ENCODE measurements at places on chromosomes 7 and 10.

GRCh38 chr7:159049266-159050025 is 95.2 kb downstream of the VIPR2 start:
- no peak for DNase-seq

- DNase-seq, result no peak
These were observed 28.0 kb upstream of the IKZF1 start for GRCh38 chr7:50276483-50276882.

- no peak for DNase-seq
These were observed 45.4 kb downstream of the DKK1 start for GRCh38 chr10:52359441-52359840.

DNA sequence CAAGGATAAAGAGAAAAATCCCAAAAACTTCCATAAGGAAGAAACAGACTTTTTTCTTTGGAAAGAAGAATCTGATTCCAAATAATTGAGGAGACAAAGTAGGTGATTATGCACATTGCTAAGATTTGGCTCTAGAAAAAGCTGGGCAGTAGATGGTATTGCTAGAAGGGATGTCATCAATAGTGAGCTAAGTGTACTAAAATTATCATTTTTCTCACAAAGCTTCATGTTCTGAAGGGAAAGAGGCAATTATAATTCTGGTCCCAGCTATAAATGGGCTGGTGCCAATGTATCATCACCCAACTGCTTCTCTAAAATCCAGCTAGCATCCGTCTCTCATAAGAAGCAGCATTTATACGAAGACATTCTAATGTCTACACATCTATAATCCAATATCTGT is 23.9 kb downstream of the STEAP1 start:
- DNase-seq, result no peak

- DNase-seq, result no peak
These were observed 1.3 kb upstream of the CLDN4 start for GRCh38 chr7:73829505-73829904.

DNA sequence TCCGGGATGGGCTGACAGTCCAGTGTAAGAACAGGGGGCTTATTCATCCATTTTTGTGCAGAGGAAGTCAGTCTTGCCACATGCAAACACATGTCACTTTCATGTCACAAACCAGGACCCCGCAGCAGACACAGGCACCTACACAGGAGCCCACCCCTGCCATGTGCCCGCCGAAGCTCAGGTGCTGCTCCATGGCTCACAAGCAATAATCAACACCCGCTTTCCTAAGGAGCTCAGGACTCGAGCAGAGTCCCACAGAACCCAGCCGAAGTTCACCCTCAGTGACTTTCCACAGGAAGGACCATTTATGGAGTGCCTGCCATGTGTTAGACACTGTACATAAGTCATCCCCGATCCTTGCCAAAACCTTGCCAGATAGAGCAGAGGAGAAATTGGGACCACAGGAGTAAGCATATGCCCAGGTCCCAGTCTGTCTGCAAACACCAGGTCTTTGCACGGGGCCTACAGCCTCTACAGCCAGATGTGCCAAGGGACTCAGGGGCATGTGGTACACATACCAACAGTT is 99.4 kb downstream of the EBF3 start:
- no peak for DNase-seq

DNA sequence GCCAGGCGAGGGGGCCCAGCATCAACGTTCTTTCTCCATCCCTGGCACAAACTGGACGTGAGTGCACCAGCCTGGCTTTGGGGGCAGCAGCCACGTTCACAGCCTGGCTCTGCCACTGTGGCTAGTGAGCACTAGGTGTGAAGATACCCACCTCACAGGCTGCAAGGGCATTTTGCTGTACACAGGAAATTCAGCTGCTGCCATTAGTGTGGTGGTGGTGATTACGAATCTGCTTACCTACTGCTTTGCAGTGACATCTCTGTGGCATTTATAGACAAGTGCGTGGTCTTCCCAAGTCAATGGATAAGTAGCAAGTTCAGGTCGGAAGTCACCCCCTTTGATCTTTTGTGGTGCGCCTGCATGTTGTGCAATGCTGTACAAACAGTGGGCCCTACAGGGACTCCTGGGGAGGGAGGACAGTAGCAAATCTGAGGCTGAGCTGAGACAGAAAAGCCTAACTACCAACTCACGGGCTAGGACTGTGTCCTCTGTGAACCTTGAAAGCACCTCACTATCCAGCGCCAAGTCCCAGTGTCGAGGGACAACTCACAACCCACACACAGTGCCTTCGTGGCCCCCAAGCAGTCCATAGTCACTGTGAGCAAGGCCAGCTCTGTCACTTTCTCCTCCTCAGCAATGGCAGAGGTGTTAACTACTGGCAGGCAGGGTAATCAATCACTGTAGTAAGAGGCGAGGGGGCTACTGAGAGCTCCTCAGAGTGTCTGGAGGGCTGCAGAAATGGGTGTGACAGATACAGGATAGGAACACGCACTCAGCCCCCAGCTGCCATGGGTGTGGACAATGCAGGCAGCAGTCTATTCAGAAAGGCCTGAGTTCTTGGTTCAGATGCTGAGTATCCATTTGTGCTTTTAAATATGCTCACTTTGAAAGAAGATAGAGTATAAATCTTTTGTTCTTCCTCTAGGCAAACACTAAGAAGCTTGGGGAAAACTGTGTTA is 17.0 kb upstream of the MMP21 start:
- peak; percentile 68 for DNase-seq

DNA sequence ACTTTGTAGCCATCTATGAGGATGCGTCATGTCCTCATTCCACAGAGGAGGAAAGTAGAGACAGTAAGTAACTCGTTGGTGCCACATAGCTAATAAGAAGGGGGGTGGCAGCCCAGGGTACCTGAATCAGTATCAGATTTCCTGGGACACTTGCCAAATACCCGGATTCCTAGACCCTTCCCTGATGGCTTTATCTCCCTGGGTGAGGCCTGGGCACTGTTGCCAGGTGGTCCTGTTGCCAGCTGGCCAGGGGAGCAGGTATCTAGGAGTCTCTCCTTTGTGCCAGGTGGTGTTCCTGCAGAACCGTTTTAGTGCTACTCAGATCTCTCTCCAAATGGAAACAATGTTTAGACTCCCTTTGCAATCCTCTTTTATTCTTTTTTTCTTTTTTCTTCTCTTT is 12.7 kb downstream of the SLC29A3 start:
- DNase-seq, result no peak

GRCh38 chr10:88618496-88618895 is 31.9 kb downstream of the LIPJ start:
- DNase-seq, result no peak

GRCh38 chr10:33334153-33334804 is at the start of gene NRP1:
Gene NRP1 (minus strand): TSS chr10:33334667. CDS start chr10:33334382, 285 bp downstream.
- DNase-seq, result peak; percentile 42

DNA sequence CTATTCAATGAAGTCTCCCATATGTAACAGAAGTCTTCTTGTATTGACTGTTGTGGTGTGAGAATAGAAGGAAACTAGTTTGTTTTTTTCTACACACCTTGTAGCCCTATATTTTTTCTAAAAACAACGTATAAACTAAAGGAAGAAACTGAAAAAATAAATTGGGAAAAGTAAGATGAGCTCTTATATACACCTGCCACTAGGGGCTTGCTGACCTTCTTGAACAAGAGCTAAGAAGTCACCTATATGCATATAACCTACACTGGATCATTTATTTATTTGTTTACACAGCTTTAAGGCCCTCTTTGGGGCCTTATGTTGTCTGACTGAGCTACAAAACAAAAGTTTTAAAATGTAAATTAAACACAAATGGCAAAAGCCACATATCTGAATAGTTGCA is 383.0 kb downstream of the HPSE2 start:
- DNase-seq, result no peak

- DNase-seq, result no peak
These were observed 287.2 kb downstream of the HGF start for GRCh38 chr7:81482600-81483186.

DNA sequence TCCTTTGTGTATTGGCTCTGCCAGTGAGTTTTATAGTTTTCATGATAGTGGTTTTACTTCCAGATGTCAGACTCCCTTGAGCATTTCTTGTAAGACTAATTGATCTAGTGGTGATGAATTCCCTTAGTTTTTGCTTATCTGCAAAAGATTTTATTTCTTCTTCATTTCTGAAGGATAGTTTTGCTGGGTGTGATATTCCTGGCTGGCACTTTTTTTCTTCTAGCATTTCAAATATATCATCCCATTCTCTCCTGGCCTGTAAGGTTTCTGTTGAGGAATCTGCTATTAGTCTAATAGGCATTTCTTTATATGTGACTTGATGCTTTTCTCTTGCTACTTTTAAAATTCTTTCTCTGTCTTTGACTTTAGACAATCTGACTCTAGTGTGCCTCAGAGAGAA is 64.8 kb downstream of the SLC16A9 start:
- no peak for DNase-seq

DNA sequence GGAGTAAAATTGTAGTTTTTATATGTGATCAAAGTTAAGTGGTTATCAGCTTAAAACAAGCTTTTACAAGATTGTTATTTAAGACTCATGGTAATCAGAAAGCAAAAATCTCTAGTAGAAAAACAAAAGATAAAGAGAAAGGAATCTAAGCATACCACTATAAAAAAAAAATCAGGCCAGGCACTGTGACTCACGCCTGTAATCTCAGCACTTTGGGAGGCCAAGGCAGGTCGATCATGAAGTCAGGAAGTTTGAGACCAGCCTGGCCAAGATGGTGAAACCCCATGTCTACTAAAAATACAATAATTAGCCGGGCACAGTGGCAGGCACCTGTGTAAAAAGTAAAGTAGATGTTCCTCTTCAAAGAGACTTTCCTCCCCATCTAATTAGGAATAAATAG is 265.9 kb upstream of the NRP1 start:
- no peak for DNase-seq

DNA sequence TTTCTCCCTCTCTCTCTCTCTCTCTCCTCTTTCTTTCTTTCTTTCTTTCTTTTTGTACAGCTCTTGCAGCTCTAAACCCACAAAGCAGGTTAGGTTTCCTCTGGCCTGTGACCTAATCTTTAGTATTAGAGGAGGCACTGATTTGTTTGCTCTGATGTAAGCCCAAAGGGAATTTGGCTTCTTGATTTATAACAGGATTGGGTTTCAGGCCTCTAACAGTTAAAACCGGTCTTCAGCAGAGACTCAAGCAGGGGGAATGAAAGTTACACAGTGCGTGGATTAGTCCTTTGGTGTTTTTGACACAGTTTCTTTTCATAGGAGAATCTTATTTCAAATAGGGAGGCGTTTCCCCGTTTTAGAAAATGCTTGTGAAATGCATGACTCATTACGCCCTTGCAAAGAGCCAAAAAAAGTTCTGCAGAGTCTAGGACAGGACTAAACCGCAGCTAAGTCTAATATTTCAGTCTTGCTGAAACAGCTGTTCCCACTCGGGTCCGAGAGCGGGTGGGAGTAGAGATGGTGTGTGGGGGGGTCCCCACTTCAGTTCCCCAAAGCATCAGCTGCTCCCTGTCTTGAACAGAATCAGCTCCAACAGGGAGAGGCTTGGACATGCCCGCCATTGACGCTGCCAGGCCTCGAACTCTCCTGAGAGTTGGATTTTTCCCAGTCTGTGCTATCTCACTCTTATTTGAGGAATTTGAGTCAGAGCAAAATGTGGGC is 296.5 kb upstream of the PITRM1 start:
- DNase-seq, result no peak

- DNase-seq, result no peak
These were observed 16.2 kb upstream of the COL17A1 start for GRCh38 chr10:104101902-104102301.

DNA sequence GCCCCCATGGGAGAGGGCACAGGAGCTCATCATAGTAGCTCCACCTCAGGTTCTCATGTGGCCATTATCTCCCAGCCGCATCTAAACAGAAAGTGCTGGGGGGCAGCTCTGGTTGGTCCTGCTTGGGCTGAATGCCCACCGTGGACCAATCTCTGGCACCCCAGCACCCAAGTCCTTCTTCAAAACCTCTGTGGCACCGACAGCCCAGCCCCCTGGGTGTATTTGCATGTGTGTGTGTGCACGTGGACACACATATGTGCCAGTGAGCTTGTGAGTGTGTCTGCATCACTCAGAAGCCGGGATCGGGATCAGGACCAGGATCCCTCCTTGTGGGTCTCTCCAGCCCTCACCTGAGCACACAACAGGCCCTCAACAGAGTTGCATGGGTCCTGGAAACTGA is 68.2 kb downstream of the ALOX5 start:
- no peak for DNase-seq

DNA sequence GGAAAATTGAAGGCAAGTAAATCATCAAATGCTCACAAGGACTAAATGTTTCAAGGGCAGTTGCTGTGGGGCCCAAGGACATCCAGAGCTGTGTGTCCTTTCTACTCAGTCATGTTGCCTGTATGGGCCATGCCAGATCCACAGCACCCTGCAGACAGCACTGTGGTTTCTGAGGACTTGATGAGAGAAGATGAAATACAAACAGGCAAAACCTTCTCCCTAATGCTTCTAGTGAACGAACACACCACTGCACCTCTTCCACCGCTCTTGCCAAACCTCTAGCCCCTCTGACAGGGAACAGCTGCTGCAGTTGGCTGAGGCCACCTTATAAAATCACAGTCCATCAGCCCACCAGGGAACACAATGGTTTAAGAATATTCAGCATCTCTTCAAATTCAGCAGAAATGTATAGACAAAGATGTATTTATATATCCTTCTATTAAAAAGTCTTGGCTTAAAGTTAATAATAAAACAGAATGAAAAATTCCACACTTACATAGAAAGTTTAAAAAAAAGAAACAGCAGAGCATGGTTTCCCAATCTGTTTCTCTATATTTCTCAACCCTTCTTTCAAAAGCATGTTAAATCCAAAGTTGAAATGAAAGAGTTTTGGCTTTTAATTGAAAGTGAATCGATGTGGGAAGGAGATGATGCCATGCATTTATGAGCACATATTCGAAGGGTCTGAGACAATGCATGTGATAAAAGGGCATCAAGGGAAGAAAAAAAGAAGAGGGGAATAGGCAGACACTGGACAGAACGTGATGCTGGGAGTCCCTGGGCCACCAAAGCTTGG is 14.0 kb downstream of the CYP3A7 start:
- DNase-seq, result no peak

- DNase-seq, result peak; percentile 64
These were observed 344.6 kb upstream of the SHH start for GRCh38 chr7:156156734-156157408.

- peak; percentile 77 for DNase-seq
These were observed 652 bp downstream of the KAZALD1 start for GRCh38 chr10:101062232-101063049.

DNA sequence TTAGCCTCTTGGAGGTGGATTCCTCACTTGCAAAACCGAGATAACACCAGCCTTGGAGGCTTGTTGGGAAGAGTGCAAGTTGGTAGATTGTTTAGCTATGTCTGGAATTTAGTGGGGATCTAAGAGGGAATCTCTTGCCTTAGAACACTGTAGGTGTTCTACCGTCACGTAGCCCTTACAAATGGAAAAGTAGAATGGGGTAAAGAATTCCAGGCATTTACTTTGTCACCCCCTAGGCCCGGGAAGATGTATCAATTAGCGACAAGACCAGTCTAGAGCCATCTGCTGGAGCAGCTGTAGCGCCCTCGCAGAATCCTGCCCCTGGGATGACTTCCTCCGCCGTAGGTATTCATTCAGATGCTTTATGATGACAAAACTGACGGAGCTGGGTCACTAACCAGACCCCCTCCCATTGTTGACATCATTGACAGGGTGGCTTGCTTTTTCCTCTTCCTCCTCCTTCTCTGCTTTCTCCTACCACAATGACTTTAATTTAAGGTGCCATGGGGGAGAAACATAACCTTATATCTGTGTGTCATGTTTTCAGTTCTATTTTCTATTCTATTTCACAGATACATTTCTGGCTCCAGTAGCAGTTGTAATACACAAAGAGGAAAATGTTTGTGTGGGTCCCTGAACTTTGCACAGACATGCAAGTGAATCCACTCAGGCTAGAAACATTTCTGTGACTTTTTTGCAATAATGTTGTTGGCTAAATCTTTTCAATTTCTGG is 262.6 kb upstream of the LYZL1 start:
- no peak for DNase-seq

GRCh38 chr10:123496375-123496774 is 169.8 kb upstream of the GPR26 start:
- no peak for DNase-seq

Measured in HuH-7 (cell line).